COR-L47 (cell line): ENCODE measurements at places on chromosomes 12 and 14.
A peak's percentile ranks its signal among the peaks of the same experiment; 100 is the strongest.

- DNase-seq: no peak
Observed at GRCh38 chr12:18068355-18068754, 21.6 kb downstream of the RERGL start.

- DNase-seq: no peak
Observed at GRCh38 chr14:52610187-52610586, 57.6 kb downstream of the GPR137C start.

- DNase-seq: no peak
Observed at GRCh38 chr12:106643000-106643399, 60.2 kb downstream of the RFX4 start.

DNA sequence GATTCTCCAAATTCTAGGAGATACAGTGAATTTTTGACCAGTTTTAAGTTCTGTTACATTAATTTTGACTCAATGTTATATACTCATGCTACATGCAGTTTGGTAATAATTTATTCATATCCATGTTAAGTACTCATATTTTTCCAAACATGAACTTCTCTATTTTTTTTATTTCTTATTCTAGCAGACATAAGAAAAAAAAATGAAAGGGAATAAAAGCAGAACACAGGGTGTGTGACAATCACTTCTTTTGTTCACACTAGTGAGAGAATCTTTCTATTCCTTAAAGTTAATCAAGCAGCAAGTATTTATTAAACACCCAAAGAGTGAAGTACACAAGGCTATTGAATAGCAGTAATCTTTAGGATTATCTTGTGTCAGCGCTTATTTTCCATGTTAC, 171.1 kb upstream of the ATP2B1 start:
- no peak for DNase-seq

DNA sequence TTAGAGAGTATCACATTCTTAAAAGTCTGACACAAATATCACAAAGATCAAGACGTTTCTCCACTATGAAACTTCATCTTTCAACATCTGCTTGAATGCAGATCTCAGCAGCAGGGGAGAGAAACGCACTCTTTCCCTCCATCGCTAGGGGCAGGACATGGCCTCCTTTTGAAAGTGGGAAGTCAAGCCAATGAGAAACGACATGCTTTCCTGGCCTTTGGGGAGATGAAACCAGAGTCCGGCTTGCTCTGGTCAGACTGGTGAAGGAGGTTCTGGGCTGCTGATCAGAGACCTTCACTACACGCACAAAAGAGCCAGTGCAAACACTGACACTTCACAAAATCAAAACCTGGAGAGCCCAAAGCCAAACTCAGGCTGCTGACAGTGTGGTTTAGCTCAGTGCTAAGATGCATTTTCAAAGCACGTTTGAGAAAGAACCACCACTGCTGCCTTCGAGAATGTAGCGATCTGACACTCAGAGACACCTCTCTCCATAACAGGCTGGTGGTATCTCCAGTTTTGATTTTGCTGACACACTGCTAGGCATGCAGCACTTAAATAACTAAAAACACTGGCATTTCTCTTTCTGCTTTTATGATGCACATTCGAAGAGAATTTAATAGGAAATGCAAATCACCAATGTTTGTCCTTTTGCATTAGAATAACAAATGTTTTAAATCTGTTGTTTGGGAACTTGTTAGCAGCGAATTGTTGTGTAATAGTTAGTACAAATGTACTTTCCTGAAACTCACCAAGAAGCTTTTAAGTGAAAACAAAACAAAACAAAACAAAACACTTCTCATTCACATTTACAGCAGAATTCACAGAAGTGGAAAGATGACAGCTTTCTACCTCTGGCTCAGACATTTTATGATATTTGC, 93.9 kb upstream of the OVCH1 start:
- DNase-seq: no peak

DNA sequence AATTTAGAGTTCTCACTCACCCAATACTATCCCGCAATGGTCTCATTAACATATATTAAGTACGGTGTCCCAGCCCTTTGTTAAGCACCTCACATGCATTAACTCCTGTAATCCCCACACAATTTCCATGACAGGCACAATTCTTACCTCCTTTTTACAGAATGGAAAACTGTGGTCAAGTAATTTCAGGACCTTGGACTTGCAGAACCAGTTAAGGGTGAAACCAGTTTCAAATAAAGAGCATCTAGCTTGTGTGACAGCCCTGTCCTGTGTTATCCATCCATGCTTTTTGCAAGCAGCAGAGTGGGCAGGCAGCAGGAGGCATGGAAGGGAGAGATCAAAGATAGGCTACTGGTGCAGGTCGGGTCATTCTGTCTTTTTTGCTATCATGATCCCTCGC, 470.8 kb downstream of the NELL2 start:
- no peak for DNase-seq

DNA sequence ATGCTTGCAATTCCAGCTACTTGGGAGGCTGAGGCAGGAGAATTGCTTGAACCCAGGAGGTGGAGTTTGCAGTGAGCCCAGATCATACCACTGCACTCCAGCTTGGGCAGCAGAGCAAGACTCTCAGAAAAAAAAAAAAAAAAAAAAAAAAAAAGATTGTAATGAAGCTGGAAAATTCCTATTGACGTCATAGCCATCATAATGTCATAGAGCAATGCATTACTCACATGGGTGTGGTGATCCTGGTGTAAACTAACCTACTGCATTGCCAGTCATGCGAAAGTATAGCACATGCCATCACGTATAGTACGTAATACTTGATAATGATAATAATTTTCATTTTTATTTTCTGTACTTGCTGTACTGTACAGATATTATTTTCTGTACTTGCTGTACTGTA, 42.7 kb upstream of the NID2 start:
- DNase-seq: no peak

DNA sequence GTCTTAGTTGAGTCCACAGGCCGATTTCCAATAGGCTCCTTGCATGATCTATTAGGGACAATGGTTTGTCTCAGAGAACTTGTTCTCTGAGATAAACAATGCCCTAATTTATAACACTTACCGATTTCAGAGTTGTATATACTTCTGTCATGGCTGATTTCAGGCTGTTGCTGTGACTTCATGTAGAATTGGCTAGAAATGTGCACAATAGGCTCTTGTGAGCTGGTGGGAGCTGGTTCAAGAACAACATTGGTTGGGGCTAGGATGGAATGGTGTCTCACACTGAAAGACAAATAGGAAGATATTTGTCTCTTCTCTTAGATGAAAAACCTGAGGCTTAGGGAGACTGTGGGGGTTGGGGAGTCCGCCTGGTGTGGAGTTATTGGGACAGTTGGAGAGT, 6.7 kb upstream of the KRT86 start:
- no peak for DNase-seq

GRCh38 chr12:27057543-27057942, 24.8 kb downstream of the C12orf71 start:
- no peak for DNase-seq

GRCh38 chr12:47099610-47100009, 19.9 kb upstream of the AMIGO2 start:
- DNase-seq: no peak

DNA sequence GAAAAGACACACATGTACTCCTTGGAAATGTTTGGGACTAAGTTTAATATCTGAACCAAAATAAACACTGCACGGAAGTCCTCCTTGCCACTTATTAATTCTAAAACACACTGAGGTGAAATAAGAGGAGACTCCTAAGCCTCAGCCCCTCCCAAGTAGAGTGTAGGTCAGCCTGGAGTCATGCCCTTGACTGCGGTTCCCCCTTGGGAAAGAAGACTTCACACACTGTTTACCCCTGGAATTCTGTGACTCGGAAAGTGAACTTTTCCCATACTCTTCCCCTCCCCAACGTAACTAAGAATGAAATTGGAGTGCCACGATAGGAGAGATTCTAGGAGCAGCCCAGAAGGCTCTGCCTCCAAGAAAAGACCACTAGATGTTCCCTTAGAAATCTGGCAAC, 8.6 kb upstream of the TFCP2 start:
- no peak for DNase-seq

GRCh38 chr14:93045965-93046704, 69.6 kb downstream of the ITPK1 start:
- no peak for DNase-seq

- DNase-seq: peak; percentile 28
Observed at GRCh38 chr12:52739963-52740362, 36.6 kb upstream of the KRT77 start.

- DNase-seq: no peak
Observed at GRCh38 chr12:117576053-117576452, 214.6 kb upstream of the NOS1 start.

GRCh38 chr14:89357655-89358297, 59.3 kb downstream of the FOXN3 start:
- no peak for DNase-seq

GRCh38 chr12:78442454-78442801, 422.1 kb upstream of the SYT1 start:
- DNase-seq: no peak

DNA sequence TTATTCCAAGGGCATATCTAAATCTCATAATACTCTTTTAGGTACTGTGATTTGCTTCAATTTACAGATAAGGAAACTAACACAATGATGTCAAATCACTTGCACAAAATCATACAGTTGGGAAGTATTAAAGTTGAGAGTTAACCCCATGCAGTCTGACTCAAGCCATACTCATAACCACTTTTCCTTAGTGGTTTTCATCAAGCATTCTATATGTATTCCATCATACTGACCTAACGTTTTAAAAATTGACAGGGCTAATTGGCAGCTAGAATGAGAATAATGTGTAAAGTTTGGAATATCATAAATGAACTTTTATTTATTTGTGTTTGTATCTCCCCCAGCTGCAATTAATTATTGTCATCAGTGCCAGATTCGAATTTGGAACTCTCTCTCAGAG, 20.9 kb downstream of the PUS7L start:
- DNase-seq: no peak

- peak; percentile 35 for DNase-seq
Observed at GRCh38 chr12:78229591-78230101, 399.0 kb downstream of the NAV3 start.

DNA sequence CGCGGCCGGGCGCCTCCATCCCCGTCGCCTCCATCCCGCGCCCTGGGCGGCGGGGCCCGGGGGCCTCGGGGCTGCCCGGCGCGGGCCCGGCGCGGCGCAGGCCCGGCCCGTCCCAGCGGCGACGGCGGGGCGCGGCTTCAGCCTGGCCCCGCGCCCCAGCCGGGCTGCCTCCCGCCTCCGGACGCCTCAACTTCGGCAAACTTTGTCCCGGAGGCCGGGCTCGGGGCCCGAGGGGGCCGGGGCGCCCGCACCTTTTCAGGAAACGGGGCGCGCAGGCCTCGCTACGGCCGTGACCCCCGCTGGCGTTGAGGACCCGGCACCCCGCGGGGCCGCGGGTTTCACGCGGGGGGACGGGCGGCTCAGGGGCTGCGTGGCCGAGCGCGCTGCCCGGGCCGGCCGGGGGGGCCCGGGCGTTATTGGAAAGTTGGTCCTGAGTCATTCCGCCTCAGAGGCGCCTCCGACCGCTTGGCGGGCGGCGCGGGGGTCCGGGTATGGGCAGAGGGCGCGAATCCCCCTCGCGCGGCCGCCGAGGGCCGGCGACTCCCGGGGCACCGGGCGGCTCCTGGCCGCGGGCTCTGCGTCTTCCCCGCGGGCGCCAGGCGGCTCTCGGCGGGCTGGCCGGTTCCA, 575 bp downstream of the TRAF3 start:
- DNase-seq: no peak
